ENCODE measurements at places on chromosomes 12 and 14.
A peak's percentile ranks its signal among the peaks of the same experiment; 100 is the strongest.

DNA sequence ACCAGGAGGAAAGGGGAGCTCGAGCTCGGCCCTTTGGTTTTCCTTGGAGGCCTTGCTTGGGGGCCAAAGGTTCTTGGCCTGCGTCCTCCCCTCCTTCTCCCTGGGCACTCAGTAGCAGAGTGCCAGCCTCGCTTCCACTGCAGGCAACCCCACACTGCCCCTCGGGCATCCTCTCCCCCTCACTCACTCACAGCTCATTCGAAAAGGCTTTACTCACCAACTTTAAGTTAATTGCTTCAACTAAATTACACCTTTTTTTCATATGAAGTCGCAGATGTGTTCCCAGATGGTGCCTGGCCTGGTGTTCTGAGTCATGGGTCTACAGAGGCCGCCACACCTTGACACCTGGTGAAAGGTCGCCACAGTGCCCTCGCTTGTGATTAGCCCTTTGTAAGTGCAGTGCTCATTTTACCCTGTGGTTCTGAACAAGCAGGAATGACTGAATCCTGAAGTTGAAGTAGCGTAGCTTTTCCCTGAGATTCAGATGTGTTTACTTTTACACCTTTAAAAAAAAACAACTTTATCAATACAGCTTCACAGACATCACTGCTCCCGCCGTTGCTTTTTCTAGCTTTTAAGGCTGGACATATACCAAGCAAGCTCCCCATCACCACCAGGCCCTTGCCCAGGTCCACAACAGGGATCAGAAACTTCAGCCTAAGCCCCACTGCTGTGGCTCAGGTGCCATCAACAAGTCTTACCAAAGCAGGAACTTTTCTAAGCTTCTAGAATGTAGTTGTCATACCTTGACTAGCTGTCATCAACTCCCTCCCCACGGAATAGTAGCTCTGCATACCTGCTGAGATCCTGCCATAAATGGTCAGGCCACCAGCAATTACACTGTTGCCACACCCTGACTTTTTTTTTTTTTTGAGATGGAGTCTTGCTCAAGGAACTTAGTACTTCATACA, 20.3 kb upstream of the ADIPOR2 start:
- no peak for DNase-seq

DNA sequence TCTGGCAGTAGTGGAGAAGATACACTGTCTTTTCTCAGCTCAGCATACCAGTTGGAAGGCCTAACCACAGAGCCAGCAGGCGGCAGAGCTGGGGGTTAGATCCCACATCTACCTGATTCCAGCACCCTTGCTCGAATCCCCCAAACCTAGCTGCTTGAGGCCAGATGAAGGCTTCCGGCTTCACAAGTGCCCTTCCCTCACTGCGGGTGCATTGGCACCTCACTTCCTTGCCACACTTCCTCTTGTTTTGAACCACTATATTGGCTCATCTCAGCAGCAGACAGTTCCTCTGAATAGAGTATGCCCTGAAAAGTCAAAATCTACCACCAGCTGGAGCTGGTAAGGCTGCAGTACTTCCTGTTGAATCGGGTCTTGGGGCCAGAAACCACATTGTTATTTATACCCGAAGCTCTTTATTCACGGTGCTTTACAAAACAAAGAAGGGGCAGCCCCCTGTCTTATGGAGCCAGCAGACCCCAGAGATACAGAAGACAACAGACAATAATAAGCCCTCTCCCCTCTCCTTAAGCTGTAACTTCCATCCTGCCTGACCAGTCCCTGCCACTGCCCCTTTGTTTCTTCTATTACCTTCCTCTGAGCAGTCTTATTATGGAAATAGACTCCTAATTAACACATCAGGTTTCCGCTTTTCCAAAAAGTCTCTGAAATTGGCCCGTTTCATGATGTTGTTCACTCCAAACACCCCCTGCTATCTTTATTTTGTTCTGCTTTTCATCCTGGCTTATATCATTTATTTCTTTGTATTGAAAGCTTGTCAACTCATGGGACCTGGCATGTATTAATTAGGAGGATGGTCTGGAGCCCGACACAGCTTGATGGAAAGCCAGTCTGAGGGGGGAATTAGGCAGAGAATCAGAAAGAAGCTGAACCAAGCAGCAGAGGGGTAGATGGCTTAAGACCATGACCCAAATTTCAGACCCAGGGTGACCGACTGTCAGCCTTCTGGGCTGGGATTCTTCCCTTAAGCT, 233.5 kb downstream of the EFCAB11 start:
- DNase-seq, result no peak

DNA sequence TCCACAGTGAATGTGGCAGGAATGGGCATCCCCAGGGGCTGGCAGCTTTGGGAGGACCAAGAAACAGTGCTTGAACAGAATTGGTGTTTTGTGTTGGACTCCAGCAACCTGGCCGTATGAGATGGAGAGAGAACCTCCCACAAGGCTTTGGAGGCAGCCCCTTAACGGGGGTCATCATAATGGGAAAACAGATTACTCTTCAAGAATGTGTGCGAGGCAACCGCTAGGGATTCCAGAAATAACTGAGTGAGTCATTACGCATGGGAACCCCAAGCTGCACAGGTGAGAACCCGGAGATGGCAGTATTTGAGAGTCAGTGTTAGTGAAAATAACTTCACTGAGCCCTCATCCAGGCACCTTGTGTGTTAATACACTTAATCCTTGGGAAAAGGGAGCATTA, 567.8 kb upstream of the TBX3 start:
- no peak for DNase-seq

GRCh38 chr14:35332517-35333263, 40.5 kb downstream of the PSMA6 start:
- peak; percentile 35 for DNase-seq

GRCh38 chr14:72513965-72514659, 379.8 kb downstream of the DPF3 start:
- no peak for DNase-seq

- DNase-seq, result no peak
Observed at GRCh38 chr14:64673316-64673715, 30.9 kb upstream of the PLEKHG3 start.
